ENCODE measurements at places on chromosomes 12 and 14. TPM values are rescaled to one million over a fixed set of nuclear protein-coding genes. Genes with fewer than 3 reads are reported as not detected.

DNA sequence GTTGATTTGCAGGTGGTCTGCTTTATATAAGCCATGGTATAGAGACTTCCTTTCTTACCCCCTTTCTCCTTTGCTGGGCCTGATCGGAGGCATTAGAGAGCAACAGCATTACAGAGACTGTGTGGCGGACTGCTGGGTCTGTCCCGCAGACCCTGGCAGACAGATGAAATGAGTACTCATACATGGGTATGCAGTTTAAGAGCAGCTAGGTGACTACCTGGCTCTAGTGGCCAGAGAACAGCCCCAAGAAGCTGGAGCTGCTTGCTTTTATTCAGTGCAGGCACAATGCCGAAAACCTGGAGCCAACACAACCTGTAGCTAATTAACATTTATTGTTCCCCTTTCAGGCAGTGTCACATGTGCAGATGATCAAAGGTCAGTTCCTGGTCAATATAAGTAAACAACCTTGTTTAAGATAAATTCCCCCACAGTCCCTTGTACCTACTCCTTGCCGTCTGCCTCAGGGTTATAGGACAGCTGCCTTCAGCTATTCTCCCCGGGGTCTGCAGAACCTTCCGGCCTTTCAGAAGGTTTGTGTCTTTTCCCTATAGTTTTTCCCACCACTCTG lies 160.0 kb downstream of the TRHDE start:
- no peak for DNase-seq

DNA sequence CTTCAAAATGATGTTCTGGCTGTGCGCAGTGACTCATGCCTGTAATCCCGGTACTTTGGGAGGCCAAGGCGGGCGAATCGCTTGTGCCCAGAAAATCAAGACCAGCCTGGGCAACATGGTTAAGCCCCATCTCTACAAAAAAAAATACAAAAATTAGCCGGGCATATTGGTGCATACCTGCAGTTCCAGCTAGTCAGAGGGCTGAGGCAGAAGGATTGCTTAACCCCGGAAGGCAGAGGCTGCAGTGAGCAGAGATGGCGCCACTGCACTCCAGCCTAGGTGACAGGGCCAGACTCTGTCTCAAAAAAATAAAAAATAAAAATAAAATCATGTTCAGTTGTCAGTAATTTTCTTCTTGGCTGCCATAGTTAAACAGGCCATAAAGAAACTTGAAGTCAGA lies 245.9 kb upstream of the USP15 start:
- DNase-seq: no peak

GRCh38 chr14:76900682-76901081 lies 74.5 kb downstream of the LRRC74A start:
- no peak for DNase-seq

Gene GRIP1
- polyA plus RNA-seq: 2.3 TPM

Gene TMEM30B
- polyA plus RNA-seq: 0.16 TPM

Measured in A549 (cell line).